GF-D8 (cell line): ENCODE measurements at places on chromosomes 1 and 21.

- DNase-seq = no peak
Observed at GRCh38 chr21:27715131-27715530, 748.2 kb upstream of the ADAMTS5 start.

DNA sequence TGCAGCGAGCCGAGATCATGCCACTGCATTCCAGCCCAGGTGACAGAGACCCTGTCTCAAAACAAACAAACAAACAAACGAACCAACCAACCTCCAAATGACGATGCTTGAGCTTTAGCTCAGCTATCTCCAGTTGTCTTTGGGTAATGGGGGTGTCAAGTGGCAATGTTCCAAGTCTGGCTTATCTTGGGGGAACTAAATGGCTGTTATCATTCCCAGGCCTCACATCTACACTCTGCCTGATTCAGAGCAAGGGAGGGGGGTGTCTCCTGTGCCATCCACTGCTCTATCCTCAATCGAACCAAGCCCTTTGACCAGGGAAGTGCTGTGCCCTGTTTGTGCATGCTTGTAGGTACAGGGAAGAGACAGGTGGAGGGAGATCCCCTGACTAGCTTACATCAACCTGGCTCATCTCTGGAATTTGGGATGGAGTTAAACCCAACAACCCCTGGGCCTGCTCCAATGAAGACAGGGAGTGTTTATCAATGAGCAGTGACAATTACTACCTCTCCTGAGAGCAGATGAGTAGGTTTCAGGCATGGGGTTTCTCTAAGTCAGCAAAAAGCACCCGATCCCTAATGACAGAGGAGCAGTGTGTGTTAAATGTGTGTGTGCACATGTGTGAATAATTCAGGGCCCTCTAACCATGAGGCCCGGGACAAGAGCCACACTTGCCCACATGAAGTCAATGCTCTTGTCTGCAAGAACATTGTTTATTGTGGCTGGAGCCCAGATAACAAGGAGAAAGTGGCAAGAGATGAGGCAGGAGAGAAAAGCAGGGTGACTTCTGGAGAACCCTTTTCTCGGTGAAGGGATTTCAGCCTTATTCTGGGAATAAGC is 20.3 kb upstream of the IL6R start:
- no peak for DNase-seq

GRCh38 chr1:18919956-18920355 is 17.6 kb upstream of the ALDH4A1 start:
- DNase-seq = no peak

DNA sequence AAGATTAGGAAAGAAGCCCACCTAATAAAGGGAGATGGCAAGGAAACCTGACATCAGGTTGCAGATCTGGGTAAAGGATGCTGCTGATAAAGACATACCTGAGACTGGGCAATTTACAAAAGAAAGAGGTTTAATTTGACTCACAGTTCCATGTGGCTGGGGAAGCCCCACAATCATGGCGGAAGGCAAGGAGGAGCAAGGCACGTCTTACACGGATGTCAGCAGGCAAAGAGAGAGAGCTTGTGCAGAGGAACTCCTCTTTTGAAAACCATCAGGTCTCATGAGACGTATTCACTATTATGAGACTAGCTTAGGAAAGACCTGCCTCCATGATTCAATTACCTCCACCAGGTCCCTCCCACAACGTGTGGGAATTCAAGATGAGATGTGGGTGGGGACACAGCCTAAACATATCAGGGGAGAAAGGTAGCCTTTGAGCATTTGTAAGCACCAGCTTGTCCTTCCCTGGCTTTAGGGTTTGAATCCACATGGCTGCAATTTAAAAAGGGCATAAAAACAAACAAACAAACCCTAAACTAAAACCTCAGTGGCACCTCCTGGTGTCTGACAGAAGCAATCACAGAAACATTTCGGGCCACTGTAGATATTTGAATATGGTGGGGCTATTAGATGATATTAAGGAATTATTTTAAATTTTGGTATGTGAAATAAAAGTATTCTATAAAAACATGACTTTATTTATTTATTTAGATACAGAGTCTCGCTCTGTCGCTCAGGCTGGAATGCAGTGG is 33.1 kb downstream of the SLC2A7 start:
- DNase-seq = no peak

- DNase-seq = no peak
Observed at GRCh38 chr1:47866601-47867437, 130.4 kb downstream of the TRABD2B start.

DNA sequence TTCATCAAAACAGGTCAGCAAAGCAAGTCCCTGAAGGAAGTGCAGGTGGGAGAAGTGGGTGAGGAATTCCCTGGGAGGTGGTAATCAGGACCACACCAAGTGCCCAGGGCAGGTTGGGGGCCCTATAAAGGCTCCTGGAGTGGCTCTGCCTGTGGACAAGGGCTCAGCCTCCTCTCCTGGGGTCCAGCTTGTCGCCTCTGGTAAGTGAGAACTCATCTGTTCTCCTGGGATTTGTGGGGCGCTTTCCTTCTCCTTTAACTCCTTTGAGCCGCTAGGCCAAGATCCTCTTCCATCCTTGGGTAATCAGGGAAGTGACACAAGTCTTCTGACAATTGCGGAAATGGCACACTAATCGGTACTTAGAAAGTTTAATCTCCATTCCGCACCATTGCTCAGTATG is at the start of gene SPRR4:
Gene SPRR4 (plus strand): TSS at position 154 of the 400 bp plus-strand sequence. CDS start 1,243 bp downstream, outside the sequence.
- no peak for DNase-seq

DNA sequence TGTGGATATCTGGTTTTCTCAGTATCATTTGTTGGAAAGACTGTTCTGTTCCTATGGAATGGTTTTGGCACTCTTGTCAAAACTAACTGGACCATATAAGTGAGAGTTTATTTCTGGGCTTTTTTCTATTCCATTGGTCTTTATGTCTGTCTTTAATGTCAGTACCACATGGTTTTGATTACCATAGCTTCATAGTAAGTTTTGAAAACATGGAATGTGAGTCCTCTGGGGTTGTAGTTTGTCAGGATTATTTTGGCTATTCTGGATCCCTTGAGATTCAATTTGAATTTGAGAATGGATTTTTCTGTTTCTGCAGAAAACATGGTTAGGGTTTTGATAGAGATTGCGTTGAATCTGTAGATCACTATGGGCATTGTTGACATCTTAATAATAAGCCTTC is 107.9 kb downstream of the ZFYVE9 start:
- DNase-seq = no peak

DNA sequence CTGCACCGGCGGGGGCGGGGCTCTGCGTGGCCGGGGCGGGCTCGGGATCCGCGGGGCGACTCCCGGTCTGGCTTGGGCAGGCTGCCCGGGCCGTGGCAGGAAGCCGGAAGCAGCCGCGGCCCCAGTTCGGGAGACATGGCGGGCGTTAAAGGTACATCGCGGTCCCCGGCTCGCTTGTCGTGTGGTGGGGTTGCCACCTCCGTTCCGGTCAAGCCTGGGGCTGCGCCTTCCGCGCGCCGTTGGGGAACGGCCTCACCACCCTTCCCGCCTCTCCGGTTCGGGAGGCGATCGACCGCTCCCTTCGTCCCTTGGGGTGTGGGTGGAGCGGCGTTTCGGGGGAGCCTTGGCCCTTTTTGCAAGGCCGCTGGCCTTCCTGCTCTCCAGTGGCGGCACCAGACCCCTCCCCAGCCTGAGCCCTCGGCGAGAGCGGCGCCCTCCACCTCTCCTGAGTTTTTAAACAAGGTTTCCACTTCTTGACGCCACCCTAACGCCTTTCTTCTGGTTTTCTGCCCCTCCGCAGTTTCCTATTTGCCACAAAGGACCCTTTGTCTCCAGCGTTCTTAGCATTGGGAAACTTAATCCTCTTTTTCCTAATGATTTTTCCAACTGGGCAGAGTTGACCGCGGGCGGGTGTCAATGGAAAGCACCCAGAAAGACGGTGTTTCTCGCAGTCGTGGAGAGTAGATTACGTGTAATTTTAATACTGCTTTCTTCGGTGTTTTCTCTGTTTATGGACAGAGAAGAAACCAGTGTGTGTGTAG is at the start of the genes LEPR and LEPROT:
Gene LEPR (plus strand): TSS at position 79 of the 761 bp plus-strand sequence. CDS start 144,898 bp downstream, outside the sequence.
Gene LEPROT (plus strand): TSS at position 79 of the 761 bp plus-strand sequence. CDS start 57 bp downstream, at position 136.
- DNase-seq = peak; percentile 31

DNA sequence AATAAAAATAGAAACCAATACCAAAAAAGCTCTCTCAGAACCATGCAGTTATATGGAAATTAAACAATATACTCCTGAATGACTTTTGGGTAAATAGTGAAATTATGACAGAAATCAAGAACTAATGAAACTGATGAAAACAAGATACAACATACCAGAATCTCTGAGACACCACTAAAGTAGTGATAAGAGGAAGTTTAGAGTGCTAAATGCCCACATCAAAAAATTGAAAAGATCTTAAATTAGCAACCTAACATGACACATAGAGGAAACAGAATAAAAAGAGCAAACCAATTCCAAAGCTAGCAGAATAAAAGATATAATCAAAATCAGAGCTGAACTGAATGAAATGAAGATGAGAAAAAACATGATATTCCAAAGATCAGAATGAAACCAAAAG is 430.9 kb downstream of the LTN1 start:
- DNase-seq = no peak

- DNase-seq = no peak
Observed at GRCh38 chr21:42302794-42303193, 12.4 kb downstream of the TFF3 start.

DNA sequence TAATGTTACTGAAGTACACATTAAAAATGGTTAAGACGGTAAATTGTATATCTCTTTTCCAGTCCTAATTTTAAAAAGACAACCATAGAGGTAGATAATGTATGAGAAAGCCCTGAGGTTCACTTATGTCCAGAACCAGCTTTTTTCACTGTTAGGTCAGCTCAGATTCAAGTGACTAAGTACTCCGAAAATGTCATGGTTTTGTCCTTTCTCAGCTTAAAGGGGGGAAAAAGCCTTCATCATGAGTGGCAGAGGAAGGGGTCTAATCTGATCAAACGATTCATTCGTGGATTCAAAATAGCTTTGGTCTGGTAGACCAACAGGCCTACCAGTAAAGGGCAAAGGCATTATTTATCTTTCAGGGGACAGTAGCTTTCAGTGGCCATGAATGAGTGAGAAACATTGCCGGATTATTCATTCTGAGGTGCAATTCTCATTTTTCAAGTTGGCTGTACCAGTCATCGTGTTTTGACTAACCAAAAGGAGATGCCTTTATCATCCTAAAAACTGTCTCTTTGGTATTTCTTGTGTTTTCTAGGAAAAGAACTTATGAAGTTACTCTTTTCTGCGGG is 208.4 kb downstream of the HHIPL2 start:
- no peak for DNase-seq

DNA sequence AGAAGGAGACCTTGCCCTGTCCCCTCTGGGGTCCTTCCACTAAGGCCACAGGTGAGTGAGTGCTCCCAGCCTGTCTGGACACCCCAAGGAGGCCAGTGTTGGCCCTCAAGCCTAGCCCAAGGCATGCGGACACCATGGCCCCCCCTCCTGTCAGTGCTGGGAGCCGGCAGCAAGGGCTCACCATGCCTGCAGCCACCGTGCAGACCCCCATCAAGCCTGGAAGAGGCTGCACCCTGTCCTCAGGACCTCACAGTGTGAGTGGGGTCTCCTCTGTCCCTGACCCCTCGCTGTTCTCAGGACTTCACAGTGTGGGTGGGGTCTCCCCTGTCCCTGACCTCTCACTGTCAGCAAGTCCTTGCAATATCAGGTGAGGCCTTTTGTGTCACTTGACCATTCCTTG is 33.2 kb upstream of the PRSS38 start:
- no peak for DNase-seq

DNA sequence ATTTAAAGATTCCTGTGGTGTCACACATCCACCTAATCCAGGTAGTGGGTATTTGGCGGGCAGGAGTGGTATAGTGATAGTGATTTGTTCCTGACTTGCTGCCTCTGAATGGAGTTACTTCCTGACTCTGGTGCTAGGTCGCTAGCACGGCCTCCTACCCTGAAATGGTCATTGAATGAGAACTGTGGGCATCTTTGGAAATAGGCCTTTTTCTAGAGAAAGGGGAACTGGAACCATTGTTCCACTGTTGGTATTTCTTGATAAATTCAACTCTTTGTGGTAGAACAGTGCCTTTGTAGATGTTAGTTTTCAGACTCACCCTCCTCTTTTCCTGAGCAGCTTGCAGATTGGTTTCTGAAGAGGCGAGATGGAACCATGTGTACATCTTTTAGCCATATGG is 1.5 kb downstream of the QSOX1 start:
- DNase-seq = peak; percentile 71

GRCh38 chr1:166875302-166875733 is 746 bp downstream of the TADA1 start:
- DNase-seq = no peak

GRCh38 chr1:205243350-205244191 is 15.8 kb downstream of the TMCC2 start:
- no peak for DNase-seq

DNA sequence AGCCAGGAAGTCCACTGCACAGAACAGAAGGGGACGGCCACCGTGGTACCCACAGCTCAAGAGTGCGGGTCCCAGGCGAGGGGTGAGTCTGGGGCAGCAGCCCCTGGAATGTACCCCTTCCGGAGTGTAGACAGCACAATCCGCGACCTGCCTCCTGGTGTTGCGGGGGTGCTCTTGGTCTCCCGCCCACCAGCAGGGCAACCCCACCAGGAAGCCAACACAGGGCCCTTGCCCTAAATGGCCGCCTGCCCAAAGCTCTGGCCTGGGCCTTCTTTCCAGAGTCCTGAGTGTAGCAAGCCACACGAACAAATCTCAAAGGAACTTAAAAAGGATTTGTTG is 1.1 kb upstream of the SLC19A1 start:
- DNase-seq = no peak

DNA sequence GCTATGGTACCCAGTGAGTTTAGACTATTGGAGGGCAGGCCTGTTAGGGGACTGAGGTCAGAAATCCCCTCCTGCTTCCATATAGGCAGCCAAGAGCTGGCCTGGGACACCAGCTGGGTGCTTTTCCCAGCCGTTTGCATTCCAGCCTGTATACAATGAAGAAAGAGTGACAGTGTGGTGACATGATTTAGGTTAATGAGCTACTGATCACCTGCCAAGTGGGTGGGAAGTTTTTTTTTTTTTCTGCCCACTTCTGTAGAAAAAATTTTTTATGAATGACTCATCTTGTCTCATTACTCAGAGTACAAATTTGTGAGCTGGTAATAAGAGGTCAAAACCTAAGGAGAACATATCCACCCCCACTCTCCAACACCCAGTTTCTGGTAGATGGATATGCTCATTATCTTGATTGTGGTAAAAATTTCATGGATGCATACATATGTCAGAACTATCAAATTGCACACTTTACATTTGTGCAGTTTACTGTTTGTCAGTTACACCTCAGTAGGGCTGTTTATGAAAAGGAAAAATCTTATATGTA is 16.4 kb upstream of the CGN start:
- DNase-seq = no peak

GRCh38 chr21:42582787-42583476 is 69.3 kb downstream of the SLC37A1 start:
- DNase-seq = no peak

GRCh38 chr1:3389093-3389833 is 65.2 kb upstream of the ARHGEF16 start:
- no peak for DNase-seq
